ENCODE measurements at places on chromosomes 1 and 21.

DNA sequence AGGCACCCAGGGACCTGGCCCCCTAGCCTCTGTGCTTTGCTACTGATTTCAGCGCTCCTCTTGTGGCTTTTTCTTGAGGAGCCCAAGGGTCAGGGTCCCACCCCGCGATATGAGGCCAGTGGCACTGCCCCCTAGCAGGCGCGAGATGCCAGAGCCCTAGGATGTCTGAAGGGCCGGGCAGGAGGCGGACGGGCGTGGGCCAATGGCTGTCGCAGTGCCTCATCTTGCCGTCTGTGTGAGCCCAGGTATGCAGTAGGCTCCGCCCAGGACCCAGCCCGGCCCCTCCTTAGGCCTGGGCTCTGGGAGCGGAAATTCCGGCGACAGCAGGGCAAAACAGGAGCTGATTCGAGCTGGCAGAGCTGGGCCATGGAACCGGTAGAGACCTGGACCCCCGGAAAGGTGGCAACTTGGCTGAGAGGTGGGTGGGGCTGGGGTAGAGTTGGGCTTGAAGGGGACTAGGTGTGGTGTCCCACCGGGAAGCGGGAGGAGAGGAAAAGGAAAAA is at the start of gene CNKSR1:
Gene CNKSR1, plus strand, starts transcription at position 310 of the 503 bp plus-strand sequence. Its CDS starts 57 bp downstream, at position 367.
- DNase-seq, result no peak

DNA sequence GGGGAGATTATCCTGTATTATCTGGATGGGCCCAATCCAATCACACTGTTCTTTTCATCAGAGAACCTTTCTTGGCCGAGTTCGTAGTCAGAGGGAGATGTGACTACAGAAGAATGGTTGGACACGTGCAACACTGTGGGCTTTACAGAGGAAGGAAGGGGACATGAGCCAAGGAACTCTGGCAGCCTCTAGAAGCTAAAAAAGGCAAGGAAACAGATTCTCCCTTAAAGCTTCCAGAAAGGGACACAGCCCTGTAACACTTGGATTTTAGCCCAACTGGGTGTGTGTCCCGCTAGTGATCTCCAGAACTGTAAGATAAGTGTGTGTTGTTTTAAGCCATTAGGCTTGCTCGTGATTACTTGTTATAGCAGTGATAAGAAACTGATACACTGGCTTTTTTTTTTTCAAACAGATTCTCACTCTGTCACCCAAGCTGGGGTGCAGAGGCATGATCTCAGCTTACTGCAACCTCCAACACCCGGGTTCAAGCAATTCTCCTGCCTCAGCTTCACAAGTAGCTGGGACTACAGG is 53.9 kb upstream of the FBXO28 start:
- no peak for DNase-seq

DNA sequence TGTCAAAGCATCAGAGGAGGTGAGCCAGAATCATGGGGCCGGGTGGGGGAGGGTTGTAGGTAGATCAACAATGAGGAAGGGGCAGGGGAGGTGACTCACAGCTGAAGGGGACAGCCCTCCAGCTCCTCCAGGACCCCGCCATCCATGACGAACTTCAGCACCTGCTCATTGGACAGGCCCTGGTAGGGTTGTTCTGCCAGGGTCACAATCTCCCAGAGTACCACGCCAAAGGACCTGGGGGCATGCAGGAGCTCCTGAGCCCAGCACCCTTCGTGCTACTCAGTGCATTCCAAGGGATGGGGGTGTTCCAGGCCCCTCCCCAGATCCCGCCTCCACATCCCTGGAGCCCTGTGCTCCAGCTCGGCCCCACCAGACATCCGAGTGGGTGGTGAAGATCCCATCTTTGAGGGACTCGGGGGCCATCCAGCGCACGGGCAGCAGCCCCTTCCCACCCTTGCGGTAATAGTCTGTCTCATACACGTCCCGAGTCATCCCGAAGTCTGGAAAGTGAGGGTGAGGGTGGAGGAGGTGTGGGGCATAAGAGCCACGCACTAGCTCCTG is 17.5 kb downstream of the INSRR start:
- DNase-seq, result no peak

GRCh38 chr1:68811806-68812205 is 314.9 kb upstream of the DEPDC1 start:
- DNase-seq, result no peak

DNA sequence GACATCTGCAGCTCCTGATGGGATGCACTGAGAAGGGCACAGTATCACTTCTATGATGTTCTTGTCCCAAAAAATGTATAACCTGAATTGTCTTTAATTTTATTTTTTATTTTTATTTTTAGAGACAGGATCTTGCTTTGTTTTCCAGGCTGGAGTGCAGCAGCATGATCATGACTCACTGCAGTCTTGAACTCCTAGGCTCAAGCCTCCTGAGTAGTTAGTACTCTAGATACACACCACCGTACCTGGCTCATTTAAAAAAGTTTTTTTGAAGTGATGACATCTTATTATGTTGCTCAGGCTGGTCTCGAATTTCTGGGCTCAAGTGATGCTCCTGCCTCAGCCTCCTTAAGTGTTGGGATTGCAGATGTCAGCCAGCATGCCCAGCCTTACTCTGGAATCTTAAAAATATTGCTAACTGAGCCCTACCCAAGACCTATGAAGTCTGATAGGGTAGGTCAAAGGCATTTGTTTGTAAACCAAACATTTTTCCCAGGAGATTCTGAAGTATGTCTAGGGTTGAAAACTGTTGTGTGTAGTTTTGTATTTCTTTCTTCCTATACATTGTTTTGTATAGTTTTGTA is 68.9 kb downstream of the ATF6 start:
- no peak for DNase-seq

- no peak for DNase-seq
Measured at GRCh38 chr21:39651206-39651605, 38.5 kb downstream of the B3GALT5 start.

DNA sequence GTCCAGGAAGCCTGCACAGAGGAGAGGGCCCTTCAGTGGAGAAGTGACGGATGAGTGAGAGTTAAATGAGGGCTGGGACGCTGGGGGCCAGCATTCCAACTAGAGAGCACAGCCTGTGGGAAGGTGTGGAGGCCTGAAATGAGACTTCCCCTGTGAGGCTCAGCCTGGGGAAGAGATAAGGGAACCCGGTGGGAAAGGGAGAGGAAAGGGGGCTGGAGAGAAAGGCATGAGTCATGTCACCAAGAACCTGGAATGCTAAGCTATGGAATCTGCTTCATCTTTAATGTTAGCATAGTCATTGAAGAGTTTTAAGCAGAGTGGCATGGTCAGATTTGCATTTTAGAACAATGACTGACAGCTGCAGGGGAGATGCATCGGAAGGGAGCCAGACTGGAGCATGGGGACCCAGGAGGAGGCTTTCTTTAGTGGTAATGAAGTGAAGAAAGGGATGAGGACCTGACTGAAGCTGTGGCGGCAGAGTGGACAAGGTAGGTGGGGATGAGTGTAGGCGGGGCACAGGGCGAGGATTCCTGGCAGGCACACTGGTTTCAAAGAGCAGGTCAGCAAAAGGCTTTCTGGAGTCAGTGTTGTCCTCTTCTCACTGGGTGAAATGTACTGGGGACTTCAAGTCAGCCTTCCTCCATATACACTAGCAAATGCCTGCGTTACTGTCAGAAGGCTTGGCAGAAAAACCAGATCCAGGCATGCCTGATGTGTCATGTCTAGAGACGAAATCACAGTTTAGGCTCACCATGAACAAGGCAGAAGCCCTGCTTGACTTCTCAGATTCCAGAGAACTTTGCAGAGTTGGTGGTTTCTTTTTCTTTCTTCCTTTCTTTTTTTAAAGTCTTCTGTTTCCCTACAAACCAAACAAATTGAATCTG is 8.0 kb downstream of the RGL1 start:
- DNase-seq, result no peak

DNA sequence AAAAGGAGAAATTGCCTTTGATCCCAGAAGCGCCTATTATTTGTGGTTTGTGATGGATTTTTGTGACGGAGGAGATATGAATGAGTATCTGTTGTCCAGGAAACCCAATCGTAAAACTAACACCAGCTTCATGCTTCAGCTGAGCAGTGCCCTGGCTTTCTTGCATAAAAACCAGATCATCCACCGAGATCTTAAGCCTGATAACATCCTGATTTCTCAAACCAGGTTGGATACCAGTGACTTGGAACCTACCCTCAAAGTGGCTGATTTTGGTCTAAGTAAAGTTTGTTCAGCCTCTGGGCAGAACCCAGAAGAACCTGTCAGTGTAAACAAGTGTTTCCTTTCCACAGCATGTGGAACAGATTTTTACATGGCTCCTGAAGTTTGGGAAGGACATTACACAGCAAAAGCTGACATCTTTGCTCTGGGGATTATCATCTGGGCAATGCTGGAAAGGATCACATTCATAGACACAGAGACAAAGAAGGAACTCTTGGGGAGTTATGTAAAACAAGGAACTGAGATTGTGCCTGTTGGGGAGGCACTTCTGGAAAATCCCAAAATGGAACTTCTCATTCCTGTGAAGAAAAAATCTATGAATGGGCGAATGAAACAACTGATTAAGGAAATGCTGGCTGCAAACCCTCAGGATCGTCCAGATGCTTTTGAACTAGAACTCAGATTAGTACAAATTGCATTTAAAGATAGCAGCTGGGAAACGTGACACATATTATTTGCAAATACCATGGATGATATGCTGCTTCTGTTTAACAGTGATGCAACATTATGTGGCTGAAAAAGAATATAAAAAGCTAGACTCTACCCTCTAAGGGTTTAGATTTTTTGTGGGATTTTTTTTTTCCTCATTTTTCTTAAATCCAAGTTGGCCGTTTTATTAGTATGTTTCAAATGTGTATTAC is 10.5 kb downstream of the PDIK1L start:
- no peak for DNase-seq

- DNase-seq, result no peak
Measured at GRCh38 chr1:159250638-159251216, 46.1 kb downstream of the ACKR1 start.

- DNase-seq, result no peak
Measured at GRCh38 chr1:109094377-109094803, 3.8 kb downstream of the TMEM167B start.

DNA sequence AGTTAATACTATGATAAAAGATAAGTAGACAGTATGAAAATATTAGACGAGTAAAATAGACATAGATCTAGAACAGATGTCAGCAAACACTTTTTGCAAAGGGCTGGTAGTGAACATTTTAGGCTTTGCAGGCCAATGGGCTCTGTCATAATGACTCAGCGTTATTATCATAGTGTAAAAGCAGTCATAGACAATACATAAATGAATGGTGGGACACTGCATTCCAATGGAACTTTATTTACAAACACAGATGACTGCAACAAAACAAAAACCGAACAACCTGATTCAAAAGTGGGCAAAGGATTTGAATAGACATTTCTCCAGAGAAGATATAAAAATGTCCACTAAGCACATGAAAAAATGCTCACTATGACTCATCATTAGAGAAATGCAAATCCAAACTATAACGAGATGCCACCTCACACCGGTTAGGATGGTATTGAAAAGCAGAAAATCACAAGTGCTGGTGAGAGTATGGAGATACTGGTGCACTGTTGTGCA is 7.3 kb downstream of the GSTM5 start:
- DNase-seq, result no peak
